Activated T-cell treated with anti-CD3 and anti-CD28 coated beads, Interleukin-2, amount 50 U/mL, for 48 hours (primary cell): ENCODE measurements at places on chromosomes 12 and 14.

GRCh38 chr12:116060764-116061163 is 216.7 kb downstream of the MED13L start:
- no peak for DNase-seq

- no peak for DNase-seq
Measured at GRCh38 chr12:6205144-6205539, 4.9 kb downstream of the CD9 start.

DNA sequence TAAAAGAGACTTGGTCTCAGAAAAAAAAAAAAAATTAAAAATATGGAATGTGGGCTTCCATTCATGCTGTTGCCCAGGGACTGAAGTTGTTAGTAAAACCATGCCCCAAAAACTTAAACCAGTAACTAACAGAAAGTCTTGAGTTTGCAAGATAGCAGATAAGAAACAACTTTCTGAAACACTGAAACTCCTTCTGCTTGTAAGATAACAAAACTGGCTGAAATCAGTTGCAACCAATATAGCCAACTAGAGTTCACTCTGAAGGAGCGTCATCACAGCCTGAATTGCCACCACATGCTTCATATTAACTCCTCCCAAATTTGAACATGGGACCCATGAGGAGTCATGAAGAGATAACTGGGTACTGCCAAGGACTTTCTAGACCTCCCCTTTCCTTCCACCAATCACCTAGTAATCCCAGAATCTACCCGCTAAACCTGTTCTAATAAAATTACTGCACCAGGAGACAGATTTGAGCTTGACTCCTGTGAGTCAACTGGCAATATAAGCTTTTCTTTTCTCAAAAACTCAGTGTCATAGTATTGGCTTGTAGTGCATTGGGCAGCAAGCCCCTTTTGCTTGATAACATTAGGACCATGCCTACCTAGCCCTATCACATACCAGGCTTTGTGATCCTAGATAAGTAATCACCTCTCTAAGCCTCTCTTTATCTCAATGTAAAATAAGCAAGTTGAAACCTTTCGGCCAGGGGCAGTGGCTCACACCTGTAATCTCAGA is 53.6 kb downstream of the R3HDM2 start:
- no peak for DNase-seq

GRCh38 chr14:75871181-75871880 is 110.5 kb downstream of the TGFB3 start:
- DNase-seq: no peak

DNA sequence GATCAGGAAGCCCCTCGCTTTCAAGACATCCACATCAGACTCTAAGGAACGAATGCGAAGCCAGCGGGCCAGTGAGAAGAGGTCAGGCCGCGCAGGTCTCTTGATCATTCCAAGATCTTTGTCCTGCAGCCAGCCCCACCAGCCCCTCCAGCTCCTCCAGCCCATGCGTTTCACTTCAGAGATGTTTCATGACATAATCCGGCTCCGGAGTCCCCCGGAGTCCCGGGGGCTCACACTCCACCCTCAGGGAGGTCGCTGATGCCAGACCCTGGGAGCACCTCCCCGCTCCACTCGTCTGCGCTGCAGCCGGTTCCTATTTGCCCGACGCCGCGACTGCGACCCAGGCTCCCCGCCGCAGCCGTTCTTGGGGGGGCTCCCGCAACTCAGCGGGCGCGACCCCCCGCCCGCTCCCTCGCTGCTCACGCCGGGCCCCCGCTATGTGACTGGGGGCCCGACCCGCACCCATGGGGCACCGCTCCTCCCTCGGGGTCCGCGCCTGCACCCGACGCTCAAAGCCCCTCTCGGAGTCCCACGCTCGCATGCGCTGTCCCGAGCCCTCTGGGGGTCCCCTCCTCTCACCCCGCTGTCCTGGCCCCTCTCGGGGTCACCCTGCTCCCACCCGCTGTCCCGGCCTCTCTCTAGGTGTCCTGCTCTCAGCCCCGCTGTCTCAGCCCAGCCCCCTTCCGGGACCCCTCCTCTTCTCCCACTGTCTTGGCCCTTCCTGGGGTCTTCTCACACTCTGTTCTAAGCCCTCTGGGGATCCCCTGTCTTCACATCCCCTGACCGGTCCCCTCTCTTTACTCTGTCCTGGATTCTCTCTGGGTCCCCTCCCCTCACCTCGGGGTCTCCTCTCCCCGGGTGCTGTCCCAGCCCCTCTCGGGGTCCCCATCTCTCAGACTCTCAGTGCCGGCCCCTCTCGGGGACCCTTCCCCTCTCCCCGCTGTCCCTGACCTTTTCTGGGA is 1.1 kb downstream of the TAOK3 start:
- peak; percentile 30 for DNase-seq

DNA sequence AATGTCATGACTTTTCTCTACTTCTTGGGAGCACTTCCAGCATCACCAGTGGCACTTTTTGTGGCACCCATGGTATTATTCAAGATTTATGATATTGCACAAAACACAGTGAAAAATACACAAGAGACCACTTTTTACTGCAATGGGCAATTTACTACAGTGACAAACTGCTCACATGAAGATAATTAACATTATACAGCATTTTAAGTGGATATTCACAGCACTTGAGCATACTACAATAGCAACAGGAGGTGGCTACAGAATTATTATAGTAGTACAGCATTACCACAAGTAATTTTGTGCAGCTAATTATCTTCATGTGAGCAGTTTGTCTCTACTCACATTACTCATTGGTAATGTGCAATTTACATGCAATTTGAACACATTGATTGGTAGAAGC is 18.3 kb downstream of the IL26 start:
- DNase-seq: no peak

DNA sequence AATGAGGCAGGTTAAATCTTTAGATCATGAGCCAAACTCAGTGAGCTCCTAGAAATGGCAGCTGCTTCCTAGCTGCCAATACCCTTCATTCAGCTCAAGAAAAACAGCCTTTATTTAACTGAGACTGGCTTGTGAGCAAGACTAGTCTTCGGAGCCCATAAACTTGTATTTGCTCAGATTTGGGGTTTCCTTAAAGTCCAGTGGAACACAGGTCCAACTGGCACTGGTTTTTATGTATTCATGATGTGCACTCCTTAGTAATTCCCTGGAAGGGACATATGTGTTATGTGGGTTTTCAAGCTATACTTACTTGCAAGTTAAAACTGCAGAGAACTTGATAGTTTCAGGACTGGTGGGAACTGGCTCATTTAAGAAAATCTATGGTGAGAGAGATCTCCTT is 380.1 kb upstream of the TMEM132C start:
- no peak for DNase-seq
